ENCODE measurements at places on chromosomes 12 and 14.

GRCh38 chr12:105099356-105099755 lies 8.2 kb upstream of the WASHC4 start:
- no peak for DNase-seq

DNA sequence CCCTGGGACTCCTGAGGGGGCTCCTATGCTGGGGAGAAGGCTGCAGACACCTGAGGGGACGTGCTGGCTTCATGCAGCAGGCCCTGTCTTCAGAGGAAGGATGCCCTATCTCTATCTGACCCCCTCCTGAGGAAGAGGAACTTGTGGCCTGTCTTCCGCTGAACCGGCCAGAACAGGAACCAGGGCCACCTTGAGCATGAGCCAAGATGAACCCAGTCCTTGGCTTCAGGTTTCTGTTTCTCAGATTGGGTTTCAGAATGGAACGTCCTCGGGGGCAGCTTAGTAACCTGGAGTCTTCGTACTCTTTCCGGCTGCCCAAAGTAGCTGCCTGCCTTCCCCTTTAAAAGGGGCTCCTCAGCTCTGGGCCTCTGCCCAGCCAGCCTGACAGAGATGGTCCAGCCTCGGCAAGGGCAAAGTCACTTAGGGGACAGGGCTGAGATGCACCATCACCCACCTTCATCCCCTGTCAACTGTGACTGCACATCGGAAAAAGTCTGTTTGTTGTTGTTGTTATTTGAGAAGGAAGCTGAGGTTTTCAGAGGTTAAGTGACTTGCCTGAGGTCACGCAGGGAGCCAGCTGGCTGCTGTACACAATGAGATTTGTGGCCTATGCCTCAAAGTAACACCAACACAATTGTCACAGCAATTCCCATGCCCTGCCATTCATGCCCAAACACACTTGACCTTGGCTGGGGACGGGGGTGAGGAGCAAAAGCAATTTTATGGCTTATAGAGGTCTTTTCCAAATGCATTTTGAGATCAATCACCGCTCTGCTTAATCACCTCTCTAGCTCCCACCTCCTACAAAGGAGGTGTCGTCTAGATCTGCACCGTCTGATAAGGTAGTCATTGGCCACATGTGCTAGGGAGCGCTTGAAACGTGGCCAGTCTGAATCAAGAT lies 13.4 kb downstream of the ASB2 start:
- peak; percentile 20 for DNase-seq

GRCh38 chr12:91406920-91407341 lies 224.3 kb upstream of the DCN start:
- no peak for DNase-seq

DNA sequence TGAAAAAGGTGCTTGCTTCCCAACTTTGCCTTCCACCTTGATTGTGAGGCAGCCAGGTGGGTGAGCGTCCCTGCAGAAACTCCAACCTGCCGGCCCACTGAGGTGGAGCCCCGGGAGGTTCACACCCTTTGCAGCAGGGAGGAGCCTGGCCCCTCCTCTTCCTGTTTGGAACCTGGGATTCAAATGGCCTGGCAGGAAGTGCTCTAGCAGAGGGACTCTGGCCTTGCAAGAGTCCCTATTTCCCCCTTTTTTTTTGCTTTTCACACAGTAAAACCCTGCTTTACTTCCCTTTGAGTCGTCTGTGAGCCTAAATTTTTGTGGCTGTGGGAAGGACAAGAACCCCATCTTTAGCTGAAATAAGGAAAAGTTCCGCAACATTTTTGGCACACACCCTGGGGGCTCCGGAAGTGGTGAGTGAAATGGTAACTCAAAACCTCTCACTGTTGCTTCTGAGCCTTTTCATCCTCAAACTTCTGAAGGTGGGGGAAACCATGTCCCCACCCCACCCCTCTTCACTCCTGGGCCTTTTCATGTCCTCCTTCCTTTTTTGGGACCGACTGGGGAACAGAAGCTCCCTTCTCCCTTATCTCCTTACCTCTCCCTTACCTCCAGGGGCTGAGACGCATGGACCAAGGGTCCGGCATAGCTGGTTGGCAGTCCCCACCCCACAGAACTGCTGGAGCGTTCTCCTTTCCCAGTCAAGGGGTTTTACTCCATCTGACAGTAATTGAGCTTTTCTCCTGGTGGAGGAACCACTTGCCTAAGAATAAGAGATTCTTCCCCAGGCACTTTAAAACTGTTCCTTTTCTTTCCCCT lies 102.0 kb downstream of the KCNMB4 start:
- DNase-seq, result no peak

- DNase-seq, result no peak
These were observed 19.9 kb downstream of the LRRC9 start for GRCh38 chr14:59939828-59940227.

- DNase-seq, result no peak
These were observed 34.6 kb downstream of the XRCC3 start for GRCh38 chr14:103680491-103681231.

DNA sequence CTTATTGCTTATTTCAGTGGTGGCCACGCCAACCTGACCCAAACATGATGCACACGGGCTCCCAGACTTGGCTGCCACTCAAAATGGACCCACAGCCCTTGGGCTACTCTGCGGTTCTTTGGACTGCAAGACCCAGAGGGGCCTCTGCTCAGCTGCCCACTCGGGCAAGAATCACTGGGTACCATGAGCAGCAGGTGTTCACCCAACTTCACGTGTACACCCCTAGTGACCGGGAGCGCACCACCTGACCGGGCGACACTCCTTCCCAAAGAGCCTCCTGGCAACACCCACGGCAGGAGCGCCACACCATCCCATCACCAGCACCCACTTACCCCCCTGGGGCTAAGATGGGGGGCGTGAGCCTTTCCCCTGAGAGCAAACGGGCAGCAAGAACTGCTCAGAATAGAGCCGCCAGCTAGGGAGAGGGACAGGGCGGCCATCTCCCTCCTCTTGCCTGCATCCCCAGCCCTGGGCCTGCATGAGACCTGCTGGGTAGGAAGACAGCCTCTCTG lies 32.0 kb downstream of the CCNK start:
- no peak for DNase-seq

DNA sequence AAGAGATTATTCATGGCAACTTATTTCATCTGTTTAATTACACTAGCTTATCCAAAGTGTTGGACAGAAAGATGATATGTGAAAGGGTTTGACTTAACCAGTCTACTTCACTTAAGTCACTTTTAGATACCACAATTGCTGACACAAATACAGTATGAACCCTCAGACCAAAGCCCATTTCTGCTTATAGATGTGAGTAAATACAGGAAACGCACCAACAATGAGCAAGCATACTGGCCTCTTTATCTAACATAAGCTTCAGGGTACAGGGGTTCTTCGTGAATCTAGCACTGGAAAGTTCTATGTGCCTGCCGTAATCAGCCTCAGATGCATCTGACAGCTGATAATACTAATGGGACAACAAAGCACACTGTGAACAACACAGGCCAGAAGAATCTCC lies 209.6 kb downstream of the MED13L start:
- no peak for DNase-seq

GRCh38 chr14:105761842-105762241 lies 235.5 kb downstream of the TMEM121 start:
- no peak for DNase-seq

- DNase-seq, result no peak
These were observed 219.2 kb upstream of the RGS6 start for GRCh38 chr14:71713016-71713415.

DNA sequence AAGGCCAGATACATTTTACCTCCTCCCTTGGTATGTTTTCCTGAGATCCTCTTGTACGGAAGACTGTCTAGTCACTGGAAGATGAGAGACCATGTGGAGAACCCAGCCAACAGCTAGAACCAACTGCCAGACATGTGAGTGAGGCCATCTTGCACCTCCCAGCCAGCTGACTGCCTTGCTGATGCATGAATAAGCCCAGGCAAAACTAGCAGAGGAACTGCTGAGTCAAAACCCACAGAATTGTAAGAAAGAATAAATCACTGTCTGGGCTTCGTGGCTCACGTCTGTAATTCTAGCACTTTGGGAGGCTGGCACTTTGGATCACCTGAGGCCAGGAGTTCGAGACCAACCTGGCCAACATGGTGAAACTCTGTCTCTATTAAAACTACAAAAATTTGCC lies 160.0 kb downstream of the TPH2 start:
- DNase-seq, result no peak

- DNase-seq, result no peak
These were observed 358.7 kb upstream of the TMPO start for GRCh38 chr12:98156697-98157096.

DNA sequence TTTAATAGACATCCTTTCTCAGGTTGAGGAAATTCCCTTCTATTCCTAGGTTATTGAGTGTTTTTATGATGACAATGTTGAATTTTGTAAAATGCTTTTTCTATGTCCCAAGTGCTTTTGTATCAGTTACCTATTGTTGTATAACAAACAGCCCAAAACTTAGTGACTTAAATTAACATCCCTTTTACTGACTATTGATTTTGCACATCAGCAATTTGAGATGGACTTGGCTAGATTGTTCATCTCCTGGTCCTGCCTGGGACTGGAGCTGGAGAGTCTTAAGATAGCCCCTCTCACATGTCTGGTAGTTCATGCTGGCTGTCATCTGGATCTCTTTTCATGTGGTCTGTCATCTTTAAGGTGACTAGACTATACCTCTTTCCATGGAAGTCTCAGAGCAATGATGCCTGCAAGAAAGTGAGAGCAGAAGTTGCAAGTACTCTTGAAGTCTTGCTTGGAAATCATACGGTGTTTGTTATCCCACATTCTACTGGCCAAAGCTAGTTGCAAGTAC lies 132.6 kb downstream of the RPAP3 start:
- no peak for DNase-seq

GRCh38 chr12:59031313-59031712 lies 111.0 kb upstream of the LRIG3 start:
- no peak for DNase-seq

- DNase-seq, result no peak
These were observed 15.5 kb downstream of the E2F7 start for GRCh38 chr12:77049767-77050353.

- DNase-seq, result no peak
These were observed 74.3 kb downstream of the RFLNA start for GRCh38 chr12:124369055-124369826.

GRCh38 chr14:53792909-53793308 lies 163.7 kb downstream of the BMP4 start:
- DNase-seq, result no peak

DNA sequence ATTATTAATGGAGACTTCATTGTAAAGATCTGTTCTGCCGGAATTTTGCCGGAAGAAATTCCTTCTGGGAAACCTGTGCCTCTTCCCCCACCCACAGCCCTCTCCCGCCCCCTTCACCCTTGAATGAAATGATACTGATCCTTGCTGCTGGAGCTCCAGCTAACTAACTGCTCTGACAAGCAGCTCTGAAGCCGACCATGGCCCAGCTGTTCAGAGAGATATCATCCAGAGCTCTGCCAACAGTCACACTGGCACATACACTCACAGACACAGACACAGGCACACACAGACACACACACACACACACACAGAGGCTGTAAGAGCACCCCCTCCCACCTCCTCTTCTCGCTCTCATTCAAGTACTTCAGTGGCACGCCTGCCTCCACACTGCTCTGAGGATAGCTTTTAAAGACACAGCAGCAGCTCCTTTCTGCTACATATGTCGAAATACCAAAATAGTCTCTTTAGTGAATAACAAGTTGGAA lies 88.6 kb downstream of the R3HDM2 start:
- no peak for DNase-seq

GRCh38 chr12:100497105-100497795 lies 23.6 kb downstream of the NR1H4 start:
- no peak for DNase-seq

DNA sequence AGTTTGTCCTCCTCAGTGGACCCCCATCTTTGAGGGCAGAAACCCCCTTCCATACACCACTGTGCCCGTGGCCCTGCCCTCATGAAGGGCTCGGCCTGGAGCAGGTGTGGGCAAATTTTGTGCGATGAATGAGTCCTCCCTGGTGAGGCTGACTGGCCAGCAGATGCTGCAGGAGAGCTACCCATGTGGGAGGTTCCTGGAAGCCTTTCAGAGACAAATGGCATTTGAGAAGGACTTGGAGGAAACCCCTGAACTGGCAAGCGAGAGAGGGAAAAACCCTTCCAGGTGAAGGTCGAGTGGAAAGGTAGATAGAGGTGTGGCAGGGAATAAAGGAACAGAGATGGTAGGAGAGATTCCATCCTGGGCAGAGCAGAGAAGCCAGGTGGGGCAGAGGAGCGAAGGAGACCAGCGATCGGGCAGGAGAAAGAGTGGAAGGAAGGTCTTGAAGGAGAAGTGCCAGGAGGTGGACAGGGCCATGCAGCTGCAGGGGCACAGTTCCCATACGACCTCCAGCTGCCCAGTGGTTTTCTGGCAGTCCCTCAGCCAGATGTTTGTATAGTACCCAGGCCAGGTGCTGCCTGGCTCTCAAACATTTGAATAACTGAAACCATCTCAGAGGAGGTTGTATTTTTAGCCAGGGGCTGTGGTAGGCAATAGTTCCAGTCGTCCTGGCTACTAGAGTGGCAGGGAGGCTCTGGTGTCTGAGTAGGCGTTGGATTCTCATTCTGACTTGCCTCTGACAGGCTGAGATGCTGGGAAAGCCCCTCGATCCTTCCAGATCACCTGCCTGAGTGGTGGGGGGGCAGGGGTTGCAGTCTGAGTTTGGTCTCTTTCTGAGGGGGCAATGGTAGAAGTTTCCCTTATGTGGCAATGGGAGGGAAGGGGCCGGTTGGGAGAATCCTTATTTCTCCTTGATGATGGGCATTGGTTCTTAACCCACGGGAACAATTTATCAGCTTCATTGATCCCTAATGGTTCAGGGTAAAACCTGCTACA lies 40.1 kb downstream of the FBXL14 start:
- no peak for DNase-seq

DNA sequence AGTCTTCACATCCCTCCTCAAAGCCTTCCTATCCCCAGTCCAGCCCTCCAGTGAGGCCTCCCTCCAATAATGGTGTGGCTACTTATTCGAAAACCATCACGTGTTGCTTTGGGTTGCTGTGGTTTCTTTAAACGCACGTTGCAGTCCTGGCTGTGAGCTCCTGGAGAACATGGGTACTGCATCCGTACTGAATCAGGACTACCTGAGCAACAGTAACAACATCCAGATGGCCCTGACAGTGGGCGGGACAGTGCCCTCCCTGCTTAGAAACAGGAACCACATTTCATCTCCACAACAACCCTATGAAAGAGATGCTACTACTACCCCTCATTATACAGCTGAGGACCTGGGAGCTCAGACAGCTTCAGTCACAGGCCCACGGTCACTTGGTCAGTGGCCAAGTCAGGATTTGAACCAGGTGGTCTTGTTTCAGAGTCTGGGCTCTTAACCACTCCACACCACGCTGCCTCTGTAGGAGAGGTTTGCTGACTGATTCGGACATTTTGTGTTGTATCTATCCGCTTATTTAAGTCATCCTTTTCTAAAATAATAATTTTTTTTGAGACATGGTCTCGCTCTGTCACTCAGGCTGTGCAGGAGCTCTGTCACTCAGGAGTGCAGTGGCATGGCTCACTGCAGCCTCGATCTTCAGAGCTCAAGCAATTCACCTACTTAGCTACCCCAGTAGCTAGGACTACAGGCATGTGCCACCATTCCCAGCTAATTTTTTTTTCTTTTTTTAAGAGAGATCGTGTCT lies 104.8 kb downstream of the DPF3 start:
- DNase-seq, result no peak

DNA sequence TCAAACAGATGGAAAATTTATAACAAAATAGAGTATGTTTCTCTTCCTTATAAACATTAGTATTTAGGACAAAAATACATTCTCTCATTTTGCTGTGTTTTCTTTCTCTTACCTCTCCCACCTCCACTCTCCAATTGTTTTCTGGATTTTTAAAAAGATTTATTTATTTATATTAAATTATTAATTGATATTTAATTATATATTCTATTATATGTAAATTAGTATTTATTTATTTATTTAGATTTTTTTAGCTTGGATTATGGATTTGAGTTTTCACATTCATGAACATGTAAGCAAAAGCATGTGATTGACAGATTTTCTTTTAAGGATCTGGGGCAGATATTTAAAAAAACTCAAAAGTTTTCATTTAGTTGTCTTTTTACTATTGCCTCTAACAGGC lies 35.6 kb downstream of the SCN8A start:
- no peak for DNase-seq

Measured in stimulated activated CD8-positive, alpha-beta memory T cell treated with anti-CD3 and anti-CD28 coated beads, Interleukin-7, amount 100 ng/mL, for 1 hour (primary cell).